ENCODE measurements at places on chromosomes 4 and X.

DNA sequence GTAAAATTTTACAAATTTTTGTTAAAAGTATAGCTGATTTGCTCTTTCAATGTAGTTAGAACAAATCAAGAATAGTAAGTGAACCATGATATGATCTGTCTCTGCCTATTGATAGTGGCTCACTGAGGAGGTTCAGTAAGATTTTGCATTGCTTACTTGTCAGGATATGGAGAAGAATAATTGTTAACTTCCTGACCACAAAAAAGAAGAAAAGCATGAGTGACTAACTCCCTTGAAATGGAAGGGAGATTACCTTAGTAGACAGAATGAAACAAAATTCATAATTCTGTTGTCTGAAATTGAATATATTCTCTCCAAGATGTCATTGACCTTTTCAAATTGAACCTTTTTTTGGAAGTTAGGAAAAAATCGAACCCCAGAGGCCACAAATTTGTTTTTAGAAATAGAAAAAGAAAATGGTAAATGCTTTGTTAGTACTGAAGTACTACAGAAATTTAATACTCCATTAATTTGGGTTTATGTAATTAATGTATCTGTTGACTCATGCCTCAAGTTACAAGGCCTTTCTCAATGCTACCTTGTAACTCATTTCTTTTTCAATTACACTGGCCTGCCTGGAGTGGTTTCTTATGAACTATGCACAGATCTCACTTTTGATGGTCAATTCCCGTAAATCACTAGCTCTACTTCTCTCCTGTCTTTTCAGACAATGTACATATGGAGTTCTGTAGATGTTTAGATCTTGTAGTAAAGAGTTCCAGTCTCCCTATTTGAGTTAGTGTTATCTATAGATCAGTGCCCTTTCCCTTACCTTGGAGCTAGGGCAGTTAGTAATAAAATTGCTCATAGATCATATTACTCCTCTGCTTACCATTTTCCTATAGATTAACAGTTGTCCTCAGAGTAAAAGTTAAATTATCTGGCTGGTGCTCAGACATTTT lies 139.3 kb downstream of the TLL1 start:
- DNase-seq = no peak

- DNase-seq = no peak
These were observed 15.8 kb downstream of the CAMK2D start for GRCh38 chr4:113745711-113746110.

GRCh38 chr4:2245787-2246275 lies 3.9 kb upstream of the HAUS3 start:
- no peak for DNase-seq

- DNase-seq = no peak
These were observed 228.4 kb downstream of the SPRY1 start for GRCh38 chr4:123624959-123625358.

GRCh38 chrX:130857207-130857606 lies 45.8 kb downstream of the ENOX2 start:
- no peak for DNase-seq

- DNase-seq = no peak
These were observed 195.0 kb upstream of the HS3ST1 start for GRCh38 chr4:11623726-11624037.

GRCh38 chrX:912677-913076 lies 282.1 kb downstream of the SHOX start:
- DNase-seq = no peak

GRCh38 chr4:158787709-158788475 lies 19.1 kb downstream of the FNIP2 start:
- DNase-seq = no peak

- no peak for DNase-seq
These were observed 63.5 kb upstream of the EMCN start for GRCh38 chr4:100581337-100581736.

DNA sequence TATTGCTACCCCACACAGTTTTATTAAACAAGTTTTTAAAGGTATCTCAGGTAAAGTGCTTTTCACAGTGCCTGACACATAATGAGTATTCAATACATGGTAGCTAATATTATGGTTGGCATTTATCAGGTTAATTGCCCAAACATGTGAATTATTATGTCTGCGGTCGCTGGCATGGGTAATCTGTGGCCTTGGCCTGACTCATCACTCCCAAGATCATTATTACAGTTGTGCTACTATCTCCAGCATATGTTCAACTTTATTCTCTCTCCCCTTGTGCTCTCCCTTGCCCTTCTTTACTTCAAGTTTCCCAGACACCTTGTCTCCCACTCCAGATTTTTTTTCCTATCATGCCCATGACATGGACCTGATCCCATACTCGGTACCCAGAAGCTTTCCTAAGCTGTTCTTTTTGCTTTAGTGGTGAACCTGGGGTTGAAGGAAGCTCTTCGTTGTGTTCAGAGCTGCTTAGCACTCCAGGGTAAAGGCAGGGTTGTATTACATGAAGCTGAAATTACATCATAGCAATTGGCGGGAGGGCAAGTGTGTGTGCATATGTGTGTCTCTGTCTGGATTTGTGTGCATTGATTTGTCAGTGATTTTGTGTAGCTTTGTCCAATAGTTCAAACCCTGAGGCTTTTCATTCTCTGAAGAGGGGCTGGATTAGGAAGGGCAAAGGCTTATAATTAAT lies 176.5 kb upstream of the NRK start:
- no peak for DNase-seq
